Left ventricle myocardium inferior (tissue), 1 donor: ENCODE measurements at places on chromosomes 5 and 9. TPM values are rescaled to one million over a fixed set of nuclear protein-coding genes. Genes with fewer than 3 reads are reported as not detected.

TMC1 gene
- 0.25 TPM for total RNA-seq

PRRX2 gene
- total RNA-seq: 0.85 TPM

STING1 gene
- 55.3 TPM for total RNA-seq

OBP2B gene
- not detected for total RNA-seq

PPP1R2B gene
- not detected for total RNA-seq

SLC45A2 gene
- not detected for total RNA-seq

BRINP1 gene
- total RNA-seq: 0.66 TPM

LHX3 gene
- not detected for total RNA-seq

RMRP gene
- 15,093 TPM for total RNA-seq

SREK1IP1 gene
- total RNA-seq: 11.7 TPM

PCDHGA11 gene
- total RNA-seq: 3.8 TPM

PDGFRB gene
- 39.7 TPM for total RNA-seq

SLC24A2 gene
- not detected for total RNA-seq

CYLC2 gene
- not detected for total RNA-seq

HRCT1 gene
- 6.2 TPM for total RNA-seq
